ENCODE measurements at places on chromosomes 13 and 19.

DNA sequence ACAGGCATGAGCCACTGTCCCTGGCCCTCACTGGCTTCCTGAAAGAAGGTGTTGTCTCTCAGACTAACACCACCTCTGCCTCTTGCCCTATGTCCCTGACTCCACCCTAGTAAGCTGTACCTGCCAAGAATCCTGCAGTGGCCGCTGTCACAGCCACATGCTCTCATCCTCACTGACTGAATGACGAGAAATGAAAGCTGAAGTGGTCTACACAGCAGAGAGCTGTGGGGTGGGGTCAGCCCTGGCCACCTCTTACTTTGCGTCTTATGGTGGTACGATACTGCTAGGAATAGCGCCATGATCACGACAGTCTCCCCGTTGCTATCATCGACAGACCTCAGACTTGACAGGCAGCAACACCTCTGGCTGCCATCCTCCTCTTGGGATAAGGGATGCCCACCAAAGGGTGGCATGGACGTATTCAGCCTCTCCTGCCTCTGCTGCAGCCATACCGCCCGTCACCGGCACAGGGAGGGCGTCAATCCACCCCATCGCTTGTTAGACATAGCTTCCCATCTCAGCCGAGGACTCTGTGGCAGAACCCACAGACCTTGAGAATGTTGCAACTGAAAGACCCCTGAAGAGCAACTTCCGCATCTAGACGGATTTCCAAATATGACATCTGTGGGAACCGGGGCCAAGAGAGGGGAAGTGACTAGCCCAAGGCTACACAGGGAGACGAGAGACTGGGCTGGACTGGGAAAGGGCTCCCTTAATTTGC lies 809 bp downstream of the MYO1F start:
- DNase-seq = no peak

GRCh38 chr13:114122127-114122511 lies 10.3 kb downstream of the RASA3 start:
- no peak for DNase-seq

- DNase-seq = no peak
Observed at GRCh38 chr13:62250501-62251201, 835.0 kb upstream of the PCDH20 start.

DNA sequence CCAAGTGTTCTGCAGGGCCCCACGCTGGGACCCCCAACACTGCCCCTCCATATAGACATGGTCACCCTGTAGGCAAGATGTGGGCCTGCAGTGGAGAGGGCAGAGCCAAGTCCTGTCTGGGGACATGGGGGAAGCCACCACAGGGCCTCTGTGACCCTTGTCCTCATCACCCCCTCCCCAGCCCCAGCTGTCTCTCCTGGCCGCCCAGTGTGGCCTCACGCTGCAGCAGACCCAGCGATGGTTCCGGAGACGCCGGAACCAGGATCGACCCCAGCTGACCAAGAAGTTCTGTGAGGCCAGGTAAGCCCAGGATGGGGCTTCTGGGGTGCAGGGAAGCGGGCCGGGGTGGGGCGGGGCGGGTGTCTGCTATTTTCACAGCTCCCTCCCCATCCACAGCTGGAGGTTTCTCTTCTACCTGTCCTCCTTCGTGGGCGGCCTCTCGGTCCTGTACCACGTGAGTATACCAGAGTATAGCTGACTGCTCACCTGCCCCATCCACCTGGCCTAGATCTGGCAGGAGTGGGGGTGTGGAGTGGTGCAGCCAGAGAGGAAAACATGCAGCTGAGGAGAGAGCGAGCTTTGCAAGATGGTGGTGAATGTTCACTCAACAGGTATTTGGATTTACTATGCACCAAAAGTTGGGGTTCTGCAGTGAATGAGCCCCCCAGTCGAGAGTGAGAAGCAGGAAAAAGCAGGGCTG lies 46.4 kb downstream of the CERS4 start:
- no peak for DNase-seq

DNA sequence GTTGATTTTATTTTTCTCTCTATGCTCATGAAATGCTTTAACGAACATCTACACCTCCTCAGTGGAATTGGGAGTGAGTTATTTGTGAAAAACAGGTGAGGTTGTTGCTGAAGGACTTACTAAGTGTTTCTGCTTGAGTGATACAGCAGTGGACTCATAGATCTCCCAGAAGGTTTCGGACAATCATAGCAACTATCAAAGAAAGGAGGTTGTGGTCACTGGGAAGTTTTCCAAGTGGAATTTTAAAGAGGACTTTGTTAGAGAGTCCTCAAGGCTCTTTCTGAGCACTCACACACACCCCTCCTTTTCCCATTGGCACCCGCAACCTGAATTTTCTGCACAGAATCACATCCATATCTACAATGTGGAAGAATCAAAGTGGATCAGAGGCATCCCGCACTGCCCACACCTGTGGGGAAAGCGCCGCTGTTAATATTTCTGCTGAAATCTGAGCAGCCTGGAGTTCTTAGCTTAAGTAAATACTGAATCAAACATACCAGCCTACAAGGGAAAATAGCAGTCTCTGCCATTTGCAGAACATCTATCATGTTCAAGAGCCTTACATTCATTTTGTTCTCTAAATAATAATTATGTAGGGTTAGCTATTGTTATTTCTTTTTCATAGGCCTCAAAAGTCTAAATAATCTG lies 719.4 kb downstream of the DIAPH3 start:
- no peak for DNase-seq

DNA sequence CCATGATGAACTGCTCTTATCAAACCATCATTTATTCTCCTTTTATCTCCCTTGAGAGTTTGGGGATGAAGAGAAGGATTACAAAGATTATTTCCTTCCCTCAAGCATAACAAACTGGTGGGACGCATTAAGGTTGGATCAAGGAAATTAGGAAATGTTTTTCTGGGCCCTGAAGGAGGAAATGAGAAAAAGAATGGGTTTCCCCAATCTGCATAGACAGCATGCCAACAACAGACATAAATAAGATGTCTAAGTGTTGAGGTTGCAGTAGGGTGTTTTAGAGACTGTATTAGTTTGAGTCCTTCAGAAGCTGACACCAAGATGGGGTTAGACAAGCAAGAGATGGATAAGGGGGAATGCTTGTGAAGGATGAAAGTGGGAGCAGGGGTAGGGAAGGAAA lies 7.3 kb downstream of the EPSTI1 start:
- no peak for DNase-seq

GRCh38 chr13:31367410-31367809 lies 167.6 kb downstream of the B3GLCT start:
- no peak for DNase-seq

DNA sequence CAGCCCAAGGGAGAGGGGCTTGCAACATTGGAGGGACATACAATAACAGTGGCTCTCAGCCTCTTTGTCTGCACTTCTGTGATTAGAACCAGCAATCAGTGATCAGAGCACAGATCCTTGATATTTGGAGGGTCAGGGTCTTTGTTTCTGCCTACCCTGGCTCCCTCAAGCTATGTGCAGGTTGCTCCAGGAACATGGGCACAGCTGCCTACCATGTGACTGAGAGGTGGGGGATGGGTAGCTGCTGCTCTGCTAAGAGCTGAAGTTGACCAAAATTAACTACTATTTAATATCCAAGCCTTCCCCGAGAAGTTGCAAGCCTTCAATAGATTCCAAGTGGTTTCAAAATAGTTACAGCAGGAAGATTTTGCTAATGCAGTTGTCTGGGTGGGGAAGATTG lies 202.6 kb downstream of the ZIC5 start:
- DNase-seq = no peak

GRCh38 chr13:26921918-26922317 lies 161.3 kb upstream of the GPR12 start:
- DNase-seq = no peak

DNA sequence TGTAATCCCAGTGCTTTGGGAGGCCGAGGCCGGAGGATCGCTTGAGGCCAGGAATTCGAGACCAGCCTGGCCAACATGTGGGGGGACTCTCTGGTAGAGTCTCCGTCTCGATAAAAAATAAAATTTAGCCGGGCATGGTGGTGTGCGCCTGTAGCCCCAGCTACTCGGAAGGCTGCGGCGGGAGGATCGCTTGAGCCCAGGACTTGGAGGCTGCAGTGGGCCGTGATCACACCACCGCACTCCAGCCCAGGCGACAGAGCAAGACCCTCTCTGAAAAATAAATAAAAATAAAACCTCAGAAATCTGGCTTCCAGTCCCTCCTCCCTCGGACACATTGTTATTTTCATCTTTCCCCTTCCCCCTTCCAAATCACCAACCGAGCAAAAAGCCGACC lies 332 bp downstream of the IRGQ start:
- no peak for DNase-seq

GRCh38 chr13:76991432-76991795 lies 467 bp upstream of the CLN5 start:
- no peak for DNase-seq

DNA sequence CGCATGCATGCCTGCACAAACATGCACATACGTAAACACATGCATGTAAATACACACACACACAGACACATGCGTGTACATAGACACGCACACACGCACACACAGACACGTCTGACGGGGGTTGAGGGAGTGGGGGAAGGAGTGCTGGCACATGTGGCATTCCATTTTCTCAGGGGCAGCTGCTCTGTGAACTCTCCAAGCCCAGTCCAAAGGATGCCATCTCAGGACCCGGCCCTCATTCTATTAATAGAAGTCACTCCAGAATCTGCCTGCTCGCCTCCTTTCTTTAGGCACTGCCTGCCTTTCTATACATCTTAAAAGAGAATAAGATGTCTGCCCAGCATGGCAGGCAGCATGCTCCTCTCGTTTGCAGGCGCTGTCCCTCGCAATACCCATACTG lies 5.3 kb downstream of the ARHGEF7 start:
- no peak for DNase-seq

GRCh38 chr13:80444240-80445015 lies 103.5 kb upstream of the SPRY2 start:
- no peak for DNase-seq

DNA sequence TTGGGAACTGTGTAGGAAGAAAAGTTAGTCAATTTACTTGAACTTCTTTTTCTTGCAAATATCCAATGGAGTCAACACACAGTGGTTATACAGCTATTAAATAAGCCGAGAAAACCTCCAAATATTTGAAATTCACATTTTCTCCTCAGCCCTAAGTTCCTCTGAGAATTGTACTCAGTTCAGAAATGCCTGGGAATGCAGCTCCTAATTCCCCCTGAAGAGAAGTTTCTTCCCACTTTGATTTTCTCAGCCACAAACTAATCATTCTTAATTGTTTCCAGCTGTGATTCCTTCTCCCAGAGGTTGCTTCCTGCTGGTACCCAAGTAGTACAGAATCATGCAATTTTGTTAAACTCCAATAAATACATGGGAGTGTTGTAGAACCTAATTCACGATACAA lies 246.1 kb upstream of the MIR17HG start:
- DNase-seq = no peak

DNA sequence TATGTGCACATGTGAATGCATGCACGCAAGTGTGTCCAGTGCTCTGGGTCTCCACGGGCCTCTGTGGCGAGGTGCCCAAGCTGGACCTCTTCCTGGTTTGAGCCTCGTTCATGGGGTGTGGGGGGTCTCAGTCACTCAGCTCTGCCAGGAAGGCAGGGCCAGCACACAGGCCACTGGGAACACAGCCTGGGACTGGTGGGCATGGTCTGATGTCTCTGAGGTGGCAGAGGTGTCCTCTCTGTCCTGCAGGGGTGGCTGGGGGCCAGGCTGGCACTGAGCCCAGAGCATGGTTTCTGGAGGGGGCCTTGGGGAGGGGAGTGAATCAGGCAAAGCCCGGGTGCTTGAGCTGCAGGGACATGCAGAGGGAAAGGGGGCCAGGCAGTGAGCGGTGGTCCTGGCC lies 9.4 kb downstream of the LRP3 start:
- no peak for DNase-seq

- DNase-seq = no peak
Observed at GRCh38 chr13:33348366-33348765, 62.8 kb upstream of the STARD13 start.

- DNase-seq = no peak
Observed at GRCh38 chr13:113510871-113511270, 20.4 kb upstream of the DCUN1D2 start.

GRCh38 chr19:54096617-54097106 lies 3.9 kb downstream of the OSCAR start:
- DNase-seq = no peak

DNA sequence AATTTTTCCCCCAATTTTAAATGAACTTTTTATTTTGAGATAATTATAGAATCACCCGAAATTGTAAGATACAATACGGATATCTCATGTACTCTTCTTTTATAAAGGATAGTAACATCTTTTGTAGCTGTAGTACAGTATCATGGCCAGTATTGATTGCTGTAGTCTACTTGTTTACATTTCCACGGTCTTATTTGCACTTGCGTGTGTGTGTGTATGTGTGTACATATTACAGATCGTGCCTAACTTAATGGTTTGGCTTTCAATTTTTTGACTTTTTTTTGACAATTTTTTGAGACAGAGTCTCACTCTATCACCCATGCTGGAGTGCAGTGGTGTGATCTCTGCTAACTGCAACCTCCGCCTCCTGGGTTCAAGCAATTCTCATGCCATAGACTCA lies 6.7 kb downstream of the PAN3 start:
- no peak for DNase-seq

DNA sequence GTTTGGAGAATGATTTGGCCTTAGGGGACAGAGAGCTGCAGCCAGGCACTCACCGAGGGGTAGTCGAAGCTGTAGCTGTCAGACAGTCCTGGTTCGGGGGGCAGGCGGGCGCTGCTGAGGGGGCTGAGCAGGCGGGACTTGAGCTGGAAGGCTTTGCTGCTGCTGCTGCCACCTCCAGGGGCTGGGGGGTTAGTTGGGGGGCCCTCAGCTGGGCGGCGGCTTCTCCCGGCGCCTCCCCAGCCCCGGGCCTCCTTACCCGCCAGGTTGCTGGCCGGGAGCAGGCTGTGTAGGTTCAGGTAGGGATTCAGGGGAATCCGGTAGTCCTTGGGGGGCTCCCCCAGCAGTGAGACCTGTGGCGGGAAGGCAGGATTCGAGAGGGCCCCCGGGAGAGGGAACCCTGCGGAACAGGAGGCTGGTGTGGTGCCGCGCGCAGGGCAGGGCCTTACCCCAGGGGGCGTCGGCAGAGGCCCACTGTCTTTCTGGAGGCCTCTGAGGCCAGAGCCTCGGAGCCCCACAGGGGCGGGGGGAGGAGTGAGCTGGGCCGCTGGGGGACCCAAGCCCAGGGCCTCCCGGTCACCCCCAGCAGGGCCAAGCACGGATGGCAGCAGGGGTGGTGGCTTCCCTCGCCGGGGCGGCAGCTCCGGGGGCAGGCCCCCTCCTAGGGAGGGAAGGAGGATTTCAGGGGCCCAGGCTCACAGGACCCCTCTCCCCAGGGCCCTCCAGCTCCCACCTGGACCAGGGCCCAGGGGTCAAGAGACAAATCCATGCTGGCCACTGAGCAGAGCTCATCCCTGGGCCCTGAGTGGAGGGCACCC lies 5.0 kb upstream of the FDX2 start:
- DNase-seq = no peak

- DNase-seq = peak; percentile 79
Observed at GRCh38 chr19:16429066-16429758, 42.6 kb downstream of the EPS15L1 start.

GRCh38 chr19:47241919-47242577 lies 11.0 kb upstream of the BBC3 start:
- DNase-seq = no peak
